ENCODE measurements at places on chromosomes 4 and X.

- DNase-seq: no peak
Measured at GRCh38 chrX:155949098-155949497, 48.4 kb upstream of the IL9R start.

DNA sequence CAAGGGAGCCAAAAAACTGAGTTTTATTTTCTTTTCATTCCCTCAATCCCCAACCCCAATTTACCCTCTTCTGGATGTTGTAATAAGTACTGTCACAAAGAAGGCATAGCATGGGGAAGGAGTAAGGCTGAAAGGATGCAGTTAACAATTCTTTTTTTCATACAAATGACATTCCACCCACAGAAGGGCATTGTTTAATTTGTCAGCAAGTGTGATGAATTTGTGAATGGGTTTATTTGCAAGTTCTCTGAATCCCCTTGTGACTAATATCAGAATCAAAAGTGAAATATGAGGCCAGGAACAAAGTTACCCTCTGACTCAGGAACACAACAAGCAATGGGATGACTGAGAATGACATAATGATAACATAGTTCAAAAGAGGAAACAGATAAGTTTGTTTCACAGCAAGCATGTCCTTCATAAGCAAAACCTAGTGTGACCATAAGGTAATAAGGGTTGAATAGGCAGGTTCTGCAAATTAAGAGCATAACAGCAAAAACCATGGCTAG lies 2.1 kb downstream of the GEMIN8 start:
- no peak for DNase-seq

DNA sequence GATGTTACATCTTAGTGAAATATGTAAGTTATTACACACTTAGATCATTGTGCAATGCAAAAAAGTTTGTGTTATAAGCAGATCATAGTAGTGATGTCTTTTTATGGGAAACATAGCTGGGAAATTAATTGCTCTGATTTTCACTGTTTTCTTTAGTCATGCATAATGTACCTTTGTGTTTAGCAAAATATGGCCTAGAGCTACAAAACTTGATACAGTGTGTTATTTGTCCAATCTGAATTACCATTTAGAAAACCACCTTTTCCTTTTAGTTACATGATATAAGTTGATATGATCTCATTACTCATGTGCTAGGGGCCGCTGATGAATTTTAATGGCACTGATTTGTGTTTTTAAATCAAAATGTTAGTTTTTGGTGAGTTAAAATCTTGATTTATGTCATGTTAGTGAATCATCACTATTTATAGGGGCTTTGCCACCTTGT lies 2.0 kb downstream of the BMPR1B start:
- no peak for DNase-seq

GRCh38 chr4:99091216-99091575 lies 2.6 kb upstream of the ADH5 start:
- DNase-seq: no peak

- DNase-seq: no peak
Measured at GRCh38 chr4:42152507-42153504, at the start of gene BEND4. TSS of gene BEND4 (minus strand) at chr4:42152655. CDS start at chr4:42152143, 512 bp downstream.

DNA sequence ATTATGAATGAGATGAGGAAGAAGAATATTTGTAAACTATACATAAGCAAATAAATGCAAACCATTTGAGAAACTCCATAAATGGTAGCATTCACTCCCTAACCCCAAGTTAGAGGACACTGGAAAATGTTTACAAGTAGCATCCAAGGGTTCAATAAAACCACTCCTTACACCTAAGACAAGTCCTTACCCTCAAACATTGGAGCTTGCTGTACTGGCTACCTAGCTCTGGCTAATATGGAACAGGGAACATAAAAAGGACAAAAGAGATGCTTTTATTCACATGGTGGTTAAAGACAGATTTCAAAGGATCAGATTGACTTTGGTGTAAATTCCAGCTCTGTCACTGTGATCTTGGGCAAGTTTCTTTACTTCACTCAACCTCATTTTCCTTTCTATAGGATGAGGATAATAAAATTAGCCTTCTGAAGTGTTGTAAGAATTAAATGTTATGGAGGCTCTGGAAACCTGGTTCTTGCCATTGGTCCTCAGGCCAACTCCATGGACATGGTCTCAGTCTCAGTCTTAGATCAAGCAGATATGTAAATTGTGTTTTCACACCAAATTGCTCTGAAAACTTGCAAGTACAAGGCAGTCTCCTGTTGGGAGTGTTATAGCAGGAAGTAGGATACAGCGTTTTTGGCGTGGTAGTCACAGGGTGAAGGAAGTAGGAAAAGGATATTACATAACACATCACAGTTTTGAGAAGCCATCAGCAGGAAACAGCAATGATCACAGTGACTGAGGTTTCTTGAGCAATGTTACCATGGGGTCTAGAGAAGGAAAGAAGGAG lies 3.3 kb downstream of the CXCL1 start:
- DNase-seq: no peak

- no peak for DNase-seq
Measured at GRCh38 chr4:3371033-3372001, 70.5 kb upstream of the HGFAC start.

GRCh38 chr4:100428051-100428450 lies 89.8 kb downstream of the EMCN start:
- DNase-seq: no peak

DNA sequence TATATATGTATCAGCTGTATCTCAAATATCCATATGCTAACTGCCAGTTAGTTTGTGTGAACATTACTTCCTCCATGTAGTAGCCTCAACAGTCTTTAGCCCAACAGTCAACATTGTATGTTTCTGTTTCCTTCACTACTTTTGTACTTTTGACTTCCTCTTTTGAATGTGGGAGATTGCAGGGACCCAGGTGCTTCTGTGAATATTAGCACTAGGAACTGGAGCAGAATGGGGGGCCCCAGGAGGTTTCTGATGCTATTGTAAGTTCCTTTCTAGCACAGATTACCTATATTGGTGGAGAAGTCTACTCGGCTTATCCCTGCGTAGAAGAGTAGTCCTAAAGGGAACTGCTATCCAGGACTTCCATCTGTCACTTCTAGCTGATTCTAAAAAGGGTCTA lies 2.3 kb downstream of the PLAC8 start:
- DNase-seq: no peak

- DNase-seq: no peak
Measured at GRCh38 chr4:107058828-107059227, 22.7 kb upstream of the DKK2 start.

DNA sequence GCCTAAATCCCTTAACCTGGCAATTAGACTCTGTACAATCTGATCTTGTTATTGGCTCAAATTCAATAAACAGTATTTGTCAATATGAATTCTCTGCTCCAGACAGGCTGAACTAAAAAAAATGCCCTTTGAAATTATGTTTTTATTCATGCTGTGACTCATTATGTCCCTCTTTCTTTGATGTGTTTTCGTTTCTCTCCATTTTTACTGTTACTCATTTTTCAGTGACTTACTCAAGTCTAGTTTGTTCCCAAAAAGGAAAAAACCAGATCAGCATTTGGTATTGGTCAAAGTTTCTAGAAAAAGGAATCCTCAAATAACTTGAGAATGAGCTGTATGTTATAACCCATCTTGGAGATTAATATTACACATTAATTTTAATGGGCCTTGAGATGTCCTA lies 40.4 kb downstream of the UNC5C start:
- DNase-seq: no peak

DNA sequence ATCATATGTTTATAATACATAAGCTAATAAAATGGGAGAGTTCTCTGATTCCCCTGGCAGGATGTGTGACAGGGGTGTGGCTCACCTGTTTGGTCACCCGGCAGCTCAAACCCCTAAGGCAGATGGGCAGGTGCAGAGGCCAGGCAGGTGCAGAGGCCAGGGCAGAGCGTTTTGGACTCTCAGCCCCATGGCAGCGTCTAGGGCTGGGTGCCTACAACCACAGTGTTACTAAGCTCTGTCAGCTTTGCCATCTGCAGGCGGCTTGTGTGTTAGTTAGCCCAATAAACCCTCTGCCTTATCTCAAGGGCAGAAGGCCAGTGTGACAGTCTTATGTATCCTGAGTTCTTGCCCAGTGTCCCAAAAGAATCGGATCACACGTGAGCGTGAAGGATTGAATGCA lies 54.0 kb upstream of the UGT2B15 start:
- no peak for DNase-seq

GRCh38 chr4:41454423-41454822 lies 83.5 kb upstream of the LIMCH1 start:
- no peak for DNase-seq

DNA sequence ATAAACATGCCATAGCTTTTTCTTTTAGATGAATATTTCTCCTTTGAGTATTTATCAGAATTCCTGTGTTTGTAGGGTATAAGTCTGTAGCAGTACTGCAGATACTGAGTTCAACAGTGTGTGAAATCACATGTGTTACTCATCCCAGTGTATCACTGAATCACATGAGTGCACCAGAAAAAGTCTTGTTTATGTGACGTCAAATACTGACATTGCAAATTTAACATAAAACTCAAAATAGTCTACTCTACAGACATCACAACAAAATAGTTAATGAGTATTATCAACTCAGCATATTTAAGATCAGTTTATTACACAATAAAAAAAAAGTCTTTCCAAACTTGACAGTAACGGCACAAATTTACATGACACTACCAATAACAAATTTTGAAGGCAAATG lies 221.3 kb downstream of the DCTD start:
- DNase-seq: no peak

GRCh38 chr4:175622887-175623286 lies 189.2 kb downstream of the GPM6A start:
- no peak for DNase-seq

- no peak for DNase-seq
Measured at GRCh38 chr4:78953769-78954666, 14.8 kb upstream of the PAQR3 start.

DNA sequence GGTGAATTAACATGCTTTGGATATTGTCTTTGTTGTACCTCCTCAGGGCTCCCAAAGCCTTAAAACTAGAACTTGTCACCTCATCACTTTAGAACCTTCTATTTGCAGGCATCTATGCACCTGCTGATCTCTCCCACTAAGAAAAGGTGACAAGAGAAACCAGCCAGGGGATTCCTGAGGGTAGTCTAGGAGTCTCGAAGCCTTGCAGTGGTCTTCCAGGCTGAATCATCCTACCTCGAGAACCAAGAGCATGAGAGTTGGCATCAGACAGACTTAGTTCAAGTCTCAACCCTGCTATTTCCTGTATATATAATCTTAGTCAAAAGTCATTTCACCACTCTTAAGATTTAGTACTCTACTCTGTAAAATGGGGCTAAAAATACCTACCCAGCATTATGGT lies 29.6 kb downstream of the RTL5 start:
- no peak for DNase-seq

- no peak for DNase-seq
Measured at GRCh38 chr4:119240568-119240967, 28.1 kb downstream of the USP53 start.

DNA sequence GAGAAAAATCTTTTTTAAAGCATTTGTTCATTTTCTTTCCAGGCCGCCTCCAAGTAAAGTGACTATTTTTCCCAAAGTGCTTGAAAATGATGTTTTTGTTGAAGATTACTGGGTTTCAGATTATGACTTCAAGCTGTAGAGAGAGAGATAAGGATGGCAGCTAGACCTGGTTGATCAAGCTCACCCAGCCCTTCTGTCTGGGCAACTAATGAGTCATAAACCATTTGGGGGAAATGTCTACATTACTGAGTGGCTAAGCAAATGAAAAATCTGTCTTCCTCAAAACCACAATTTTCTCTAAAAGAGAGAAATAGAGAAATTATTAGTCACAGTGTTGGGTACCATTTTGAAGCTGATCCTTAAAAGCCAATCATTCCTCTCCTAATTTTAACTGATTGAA lies 355.4 kb upstream of the CPEB2 start:
- no peak for DNase-seq

- no peak for DNase-seq
Measured at GRCh38 chr4:8310306-8310705, 40.8 kb downstream of the HTRA3 start.

DNA sequence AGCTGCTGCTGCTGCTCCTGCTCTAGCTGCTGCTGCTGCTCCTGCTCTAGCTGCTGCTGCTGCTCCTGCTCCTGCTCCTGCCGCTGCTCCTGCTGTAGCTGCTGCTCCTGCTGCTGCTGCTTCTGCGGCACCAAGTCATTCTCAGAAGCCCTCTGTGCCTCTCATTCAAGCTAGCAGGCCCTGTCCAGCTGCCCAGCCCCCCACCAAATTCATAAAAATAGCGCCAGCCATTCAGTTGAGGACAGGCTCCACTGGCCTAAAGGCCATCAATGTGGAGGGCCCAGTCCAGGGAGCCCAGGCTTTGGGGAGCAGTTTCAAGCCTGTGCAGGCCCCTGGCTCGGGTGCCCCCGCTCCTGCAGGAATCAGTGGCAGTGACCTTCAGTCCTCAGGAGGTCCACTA lies 3.9 kb downstream of the SUPT20HL1 start:
- no peak for DNase-seq
